ENCODE measurements at places on chromosomes 13 and 19.

DNA sequence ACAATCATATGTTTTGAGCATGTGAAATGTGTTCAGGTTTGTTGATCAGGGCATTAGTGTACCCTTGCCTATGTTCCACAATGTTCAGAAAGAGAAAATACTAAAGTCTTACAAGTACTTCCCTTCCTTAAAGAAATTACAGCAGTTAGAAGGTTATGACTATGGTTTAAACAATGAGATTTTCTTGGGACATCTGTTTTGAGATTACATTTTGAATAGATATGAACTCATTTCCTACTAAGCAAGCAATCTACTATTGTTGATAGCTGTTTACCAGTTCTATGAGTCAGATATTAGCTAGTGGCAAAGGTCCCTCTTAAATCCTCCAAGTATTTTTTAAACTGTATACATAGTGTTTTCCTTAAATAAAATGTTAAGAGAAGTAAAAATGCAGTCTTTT lies 241.3 kb downstream of the DACH1 start:
- H3K36me3 ChIP-seq: no peaks in the 10 kb centered on the region
- no peaks in the 10 kb centered on the region for H3K4me1 ChIP-seq
- no peaks in the 10 kb centered on the region for H3K27me3 ChIP-seq
- no peak overlapping the region for H3K4me3 ChIP-seq
- no peak overlapping the region for H3K27ac ChIP-seq

DNA sequence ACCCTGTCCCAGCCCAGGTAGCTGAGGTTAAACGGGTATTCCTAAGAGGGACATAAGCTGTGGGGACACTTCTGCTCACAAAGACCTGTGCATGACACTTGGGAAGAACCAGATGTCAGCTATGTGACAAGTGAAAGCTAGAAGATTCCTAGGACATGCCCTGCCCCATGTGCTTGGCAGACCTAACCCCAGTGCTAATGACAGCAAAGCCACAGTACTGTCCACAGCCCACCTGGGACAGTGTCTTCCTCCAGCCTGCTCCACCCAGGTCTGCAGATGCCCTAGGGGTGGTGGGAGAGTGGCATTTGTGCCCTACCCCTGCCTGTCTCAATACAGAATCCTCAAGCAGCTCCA lies 18.4 kb upstream of the EPHX3 start:
- no peak overlapping the region for H3K4me3 ChIP-seq
- ATAC-seq: no peak
- no peak overlapping the region for H3K27ac ChIP-seq
- H3K27me3 ChIP-seq: no peaks in the 10 kb centered on the region
- H3K36me3 ChIP-seq: peaks cover 91% of the 10 kb centered on the region

GRCh38 chr13:102907886-102908515 lies 62.2 kb downstream of the ERCC5 start:
- peaks cover 33% of the 10 kb centered on the region for H3K27me3 ChIP-seq
- H3K4me3 ChIP-seq: no peak overlapping the region
- H3K36me3 ChIP-seq: no peaks in the 10 kb centered on the region
- no peak overlapping the region for H3K27ac ChIP-seq
- no peaks in the 10 kb centered on the region for H3K4me1 ChIP-seq
- no peak for ATAC-seq

GRCh38 chr19:51124729-51125128 lies at the start of gene SIGLEC9:
SIGLEC9 (plus strand) TSS chr19:51124906; CDS start chr19:51124975, 69 bp downstream.
- H3K4me1 ChIP-seq: peaks cover 19% of the 10 kb centered on the region
- H3K4me3 ChIP-seq: peak within 1 kb of the TSS; percentile 63
- no peak for ATAC-seq
- peak within 1 kb of the TSS; percentile 70 for H3K27ac ChIP-seq

GRCh38 chr19:42202290-42202880 lies 15.1 kb downstream of the DEDD2 start:
- no peak for ATAC-seq
- peaks cover 55% of the 10 kb centered on the region for H3K4me1 ChIP-seq
- H3K27ac ChIP-seq: peak overlapping the region; percentile 85
- peak overlapping the region; percentile 75 for H3K4me3 ChIP-seq
- no peaks in the 10 kb centered on the region for H3K27me3 ChIP-seq

DNA sequence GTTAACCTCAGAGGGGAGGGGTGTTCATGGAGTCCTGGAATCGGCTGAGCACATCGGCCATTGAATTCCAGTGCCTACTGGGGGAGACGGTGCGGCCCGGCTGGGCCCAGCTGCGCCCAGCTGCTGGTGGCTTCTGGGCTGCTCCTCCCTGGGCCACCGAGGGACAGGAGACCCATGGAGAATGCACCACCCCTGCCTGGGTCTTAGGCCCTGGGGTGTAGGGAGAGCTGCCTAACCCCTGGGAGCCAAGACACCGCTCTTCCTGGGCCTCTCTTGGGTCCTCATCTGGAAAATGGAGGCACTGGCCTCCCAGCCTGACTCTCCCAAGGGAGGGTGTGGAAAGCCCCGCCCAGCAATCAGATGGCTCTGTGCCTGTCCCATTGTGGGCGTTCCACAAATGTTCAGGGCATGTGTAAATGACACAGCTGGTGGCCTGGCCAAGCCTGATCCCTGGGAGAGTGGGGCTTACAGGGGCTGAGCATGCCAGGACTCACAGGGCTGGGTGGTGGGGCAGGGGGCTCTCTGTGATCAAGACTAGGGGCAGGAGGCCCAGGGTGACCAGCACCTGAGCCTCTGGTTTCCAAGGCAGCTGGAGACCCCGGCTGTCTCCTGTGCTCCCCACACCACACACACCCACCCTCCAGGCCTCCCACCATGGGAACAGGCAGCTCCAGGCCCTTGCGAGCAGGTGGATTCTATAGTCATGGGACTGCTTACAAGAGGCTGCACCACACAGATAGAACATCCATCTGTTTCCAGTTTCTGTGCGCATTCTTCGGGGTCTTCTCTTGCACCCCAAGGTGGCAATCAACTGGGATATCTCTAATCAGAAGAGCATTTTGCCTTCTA lies 150.9 kb downstream of the URI1 start:
- ATAC-seq: no peak
- H3K4me3 ChIP-seq: no peak overlapping the region
- H3K27ac ChIP-seq: no peak overlapping the region
- H3K36me3 ChIP-seq: no peaks in the 10 kb centered on the region
- no peaks in the 10 kb centered on the region for H3K4me1 ChIP-seq

GRCh38 chr13:93767917-93768409 lies 541.4 kb downstream of the GPC6 start:
- H3K27ac ChIP-seq: no peak overlapping the region
- no peak for ATAC-seq
- H3K4me3 ChIP-seq: no peak overlapping the region

DNA sequence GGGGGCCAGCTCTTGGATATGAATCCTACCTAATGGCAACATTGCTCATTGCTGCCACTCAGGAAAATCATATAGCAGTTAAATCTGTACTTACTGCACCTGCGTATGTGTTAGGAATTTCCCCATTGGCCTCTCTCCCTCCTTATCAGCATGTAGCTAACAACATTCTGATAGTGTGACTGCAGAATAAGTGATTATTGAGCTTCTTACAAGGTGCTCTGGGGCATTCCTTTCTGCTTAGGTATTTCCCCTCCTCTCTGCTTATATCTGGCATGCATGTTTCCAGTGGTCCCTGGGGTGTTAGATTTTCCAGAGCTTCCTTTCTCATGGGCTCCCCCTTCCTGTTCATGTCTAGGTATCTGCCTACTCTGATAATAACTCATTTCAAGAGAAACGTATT lies 414.1 kb upstream of the SLITRK1 start:
- ATAC-seq: no peak
- H3K27me3 ChIP-seq: no peaks in the 10 kb centered on the region
- H3K4me3 ChIP-seq: no peak overlapping the region

GRCh38 chr13:42355092-42355485 lies 83.1 kb downstream of the AKAP11 start:
- H3K27ac ChIP-seq: peak overlapping the region; percentile 99
- no peaks in the 10 kb centered on the region for H3K27me3 ChIP-seq
- H3K4me1 ChIP-seq: peaks cover 37% of the 10 kb centered on the region
- peak overlapping the region; percentile 81 for H3K4me3 ChIP-seq

- no peak overlapping the region for H3K27ac ChIP-seq
- H3K27me3 ChIP-seq: peaks cover 17% of the 10 kb centered on the region
- H3K36me3 ChIP-seq: no peaks in the 10 kb centered on the region
These were observed 903 bp downstream of the TLE6 start for GRCh38 chr19:2978166-2978767.

- H3K4me1 ChIP-seq: no peaks in the 10 kb centered on the region
- H3K36me3 ChIP-seq: no peaks in the 10 kb centered on the region
- no peak overlapping the region for H3K4me3 ChIP-seq
- ATAC-seq: no peak
- H3K27ac ChIP-seq: no peak overlapping the region
These were observed 44.3 kb downstream of the COLGALT1 start for GRCh38 chr19:17599780-17600179.

GRCh38 chr13:26022538-26023292 lies 29.1 kb downstream of the SHISA2 start:
- H3K4me1 ChIP-seq: no peaks in the 10 kb centered on the region
- peaks cover 5% of the 10 kb centered on the region for H3K36me3 ChIP-seq
- no peak overlapping the region for H3K27ac ChIP-seq

DNA sequence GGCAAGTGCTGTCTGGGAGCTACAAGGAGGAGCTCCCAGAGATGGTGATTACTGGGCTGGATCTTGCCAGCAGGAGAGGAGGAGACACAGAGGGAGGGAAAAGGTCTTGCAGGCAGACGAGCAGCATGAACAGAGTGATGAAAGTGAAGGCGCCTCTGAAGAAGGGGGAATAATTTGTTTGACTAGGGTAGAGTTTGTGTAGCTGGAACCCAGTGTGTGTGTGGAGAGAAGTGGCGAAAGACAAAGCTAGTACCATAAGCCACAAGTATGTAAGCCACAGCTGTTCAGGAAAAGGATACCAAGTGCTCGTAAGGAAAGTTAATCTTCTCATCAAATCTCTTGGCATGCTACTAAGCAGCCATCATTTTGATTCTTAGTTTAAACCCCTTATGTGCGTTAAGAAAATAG lies 5.4 kb downstream of the FLT1 start:
- no peak overlapping the region for H3K4me3 ChIP-seq
- H3K36me3 ChIP-seq: peaks cover 13% of the 10 kb centered on the region
- peaks cover 5% of the 10 kb centered on the region for H3K4me1 ChIP-seq
- no peak for ATAC-seq
- H3K27ac ChIP-seq: no peak overlapping the region
- H3K27me3 ChIP-seq: peaks cover 31% of the 10 kb centered on the region

GRCh38 chr13:36412736-36413135 lies 19.6 kb upstream of the CCNA1 start:
- no peak overlapping the region for H3K4me3 ChIP-seq
- H3K27me3 ChIP-seq: peaks cover 46% of the 10 kb centered on the region
- no peak for ATAC-seq

GRCh38 chr19:27974082-27974513 lies 1238.9 kb downstream of the UQCRFS1 start:
- H3K27ac ChIP-seq: no peak overlapping the region
- H3K4me1 ChIP-seq: no peaks in the 10 kb centered on the region
- no peak overlapping the region for H3K4me3 ChIP-seq
- ATAC-seq: no peak
- peaks cover 8% of the 10 kb centered on the region for H3K27me3 ChIP-seq
- no peaks in the 10 kb centered on the region for H3K36me3 ChIP-seq

- no peaks in the 10 kb centered on the region for H3K27me3 ChIP-seq
- ATAC-seq: no peak
- no peak overlapping the region for H3K27ac ChIP-seq
These were observed 1.2 kb downstream of the ZNF233 start for GRCh38 chr19:44260695-44261446.

DNA sequence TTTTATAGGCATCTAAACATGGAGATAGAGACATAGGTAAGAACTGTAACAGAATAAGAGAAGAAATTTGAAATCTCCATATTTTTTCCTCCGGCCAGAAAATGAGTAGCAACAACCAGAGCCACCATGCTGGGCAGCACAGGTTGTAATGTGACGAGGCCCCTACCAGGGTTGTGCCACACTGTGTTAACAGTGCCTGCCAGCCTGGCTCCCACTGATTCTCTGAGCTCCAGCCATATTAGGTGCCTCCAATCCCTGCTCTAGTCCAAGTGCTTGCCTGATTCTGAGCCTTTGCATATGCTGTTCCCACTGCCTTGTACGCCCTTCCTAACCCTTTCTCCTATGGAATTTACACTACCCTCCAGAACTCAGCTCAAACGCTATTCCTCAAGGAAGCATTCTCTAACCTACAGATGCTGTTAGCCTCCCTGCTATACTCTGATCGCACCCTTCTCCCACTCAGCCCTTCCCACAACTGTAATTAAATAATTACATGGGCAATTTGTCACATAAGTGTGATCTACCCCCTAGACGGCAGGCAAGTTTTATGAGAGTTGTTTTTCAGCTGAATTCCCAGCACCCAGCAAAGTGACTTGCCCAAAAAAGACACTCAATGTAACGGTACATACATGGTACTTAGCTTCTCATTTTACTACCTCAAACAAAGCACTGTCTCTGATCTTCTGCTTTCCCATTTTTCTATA lies 37.6 kb upstream of the STARD13 start:
- H3K4me1 ChIP-seq: no peaks in the 10 kb centered on the region
- peaks cover 6% of the 10 kb centered on the region for H3K27me3 ChIP-seq
- no peaks in the 10 kb centered on the region for H3K36me3 ChIP-seq
- H3K4me3 ChIP-seq: no peak overlapping the region

GRCh38 chr19:32450217-32450616 lies 44.6 kb downstream of the DPY19L3 start:
- no peaks in the 10 kb centered on the region for H3K27me3 ChIP-seq
- H3K4me3 ChIP-seq: no peak overlapping the region
- no peaks in the 10 kb centered on the region for H3K4me1 ChIP-seq
- H3K36me3 ChIP-seq: no peaks in the 10 kb centered on the region
- peak; percentile 77 for ATAC-seq

DNA sequence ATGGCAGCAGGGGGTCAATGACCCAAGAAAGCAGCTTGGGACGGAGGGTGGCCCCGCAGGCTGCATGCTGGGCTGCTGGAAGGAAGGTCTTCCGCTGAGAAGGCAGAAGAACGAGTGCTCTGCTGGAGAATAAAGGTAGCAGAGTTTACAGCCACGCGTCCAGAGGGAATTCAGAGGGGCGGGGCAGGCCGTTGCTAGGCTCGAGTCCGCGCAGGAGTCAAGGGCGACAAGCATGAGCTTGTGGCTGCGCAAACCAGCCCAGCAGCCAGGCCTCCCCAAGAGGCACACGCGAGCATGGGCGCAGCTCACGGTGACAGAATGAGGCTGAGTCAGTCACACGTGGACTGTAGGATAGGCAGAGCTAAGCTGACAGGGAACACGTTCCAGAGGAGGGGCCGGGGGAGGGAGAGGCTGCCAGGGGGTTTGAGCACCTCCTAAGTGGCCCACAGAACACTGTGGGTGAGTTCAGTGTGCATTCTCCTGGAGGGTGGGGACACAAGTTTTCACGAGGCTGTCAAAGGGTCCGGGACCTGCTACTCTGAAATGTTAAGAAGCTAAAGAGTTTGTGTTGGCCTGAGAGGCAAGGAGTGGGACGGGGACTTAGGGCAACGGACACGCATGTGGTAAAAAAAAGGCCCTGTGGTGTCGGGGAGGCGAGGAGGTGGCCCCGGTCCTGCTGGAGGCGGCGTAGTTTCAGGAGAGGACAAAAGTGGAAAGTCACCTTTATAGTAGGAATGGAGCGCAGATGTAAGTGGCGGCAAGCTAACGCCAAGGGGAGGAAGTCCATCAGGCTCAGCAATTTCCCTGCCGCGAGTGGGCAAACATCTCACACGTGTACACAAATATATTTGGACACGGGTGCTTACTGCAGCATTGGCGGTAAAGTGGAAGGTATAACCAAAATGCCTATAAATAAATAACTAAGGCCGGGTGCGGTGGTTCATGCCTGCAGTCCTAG lies 17.7 kb downstream of the RFX2 start:
- H3K4me3 ChIP-seq: no peak overlapping the region
- H3K27me3 ChIP-seq: no peaks in the 10 kb centered on the region
- H3K27ac ChIP-seq: no peak overlapping the region
- no peak for ATAC-seq
- H3K4me1 ChIP-seq: peaks cover 8% of the 10 kb centered on the region

All from activated T-helper 17 cell treated with anti-CD3 and anti-CD28 coated beads, Interleukin-2, amount 50 U/mL, for 72 hours (primary cell).